ENCODE measurements at places on chromosomes 7 and 10.

DNA sequence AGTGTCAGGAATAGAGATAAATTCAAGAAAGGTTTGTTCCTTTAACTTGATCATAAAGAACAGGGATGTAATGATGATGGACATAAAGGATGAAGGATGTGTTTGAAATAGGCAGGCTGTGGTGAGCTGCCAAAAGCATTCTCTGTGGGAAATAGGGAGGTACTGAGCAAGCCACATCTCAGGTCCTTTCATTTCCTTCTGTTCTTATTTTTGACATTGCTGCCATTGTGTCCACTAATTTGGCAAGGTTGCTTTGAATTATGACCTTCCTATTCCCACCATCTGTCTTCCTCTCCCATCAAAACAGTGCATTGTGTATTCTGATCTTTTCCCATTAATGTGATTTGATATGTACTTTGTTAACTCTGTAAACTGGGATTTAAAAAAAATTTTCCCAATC is 9.4 kb downstream of the SCRN1 start:
- DNase-seq: no peak

DNA sequence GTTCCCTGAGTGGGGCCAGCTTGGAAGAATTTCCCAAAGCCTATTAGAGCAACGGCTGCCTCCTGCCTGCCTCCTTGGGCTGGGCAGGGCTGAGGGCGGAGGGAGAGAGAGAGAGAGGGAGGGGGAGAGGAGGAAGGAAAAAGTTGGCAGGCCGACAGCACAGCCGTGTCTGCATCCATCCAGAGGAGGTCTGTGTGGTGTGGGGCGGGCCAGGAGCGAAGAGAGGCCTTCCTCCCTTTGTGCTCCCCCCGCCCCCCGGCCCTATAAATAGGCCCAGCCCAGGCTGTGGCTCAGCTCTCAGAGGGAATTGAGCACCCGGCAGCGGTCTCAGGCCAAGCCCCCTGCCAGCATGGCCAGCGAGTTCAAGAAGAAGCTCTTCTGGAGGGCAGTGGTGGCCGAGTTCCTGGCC is at the start of gene AQP1:
TSS of gene AQP1 (plus strand) at position 293 of the 409 bp plus-strand sequence. CDS start at position 350, 57 bp downstream.
- no peak for DNase-seq

DNA sequence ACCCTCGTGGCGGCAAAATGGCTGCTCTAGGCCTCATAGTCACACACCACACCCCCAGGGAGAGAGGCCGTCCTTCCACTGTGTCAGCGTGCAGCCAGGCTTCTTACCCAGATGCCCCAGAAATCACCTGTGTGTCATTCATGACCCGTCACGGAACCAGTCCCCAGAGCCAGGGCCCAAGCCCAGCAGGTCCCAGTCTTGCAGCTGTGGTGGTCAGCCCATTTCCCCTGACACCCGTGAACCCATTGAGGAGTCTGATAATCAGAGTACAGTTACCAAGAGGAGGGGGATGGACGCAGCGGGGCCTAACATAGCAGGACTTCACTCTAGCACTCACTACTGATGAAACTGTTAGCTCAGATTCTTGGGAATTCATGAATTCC is 112.1 kb downstream of the ACTR3B start:
- DNase-seq: no peak

- DNase-seq: no peak
Observed at GRCh38 chr7:158130023-158130409, 457.6 kb downstream of the PTPRN2 start.

GRCh38 chr10:119449760-119450461 is 92.6 kb downstream of the RGS10 start:
- no peak for DNase-seq

DNA sequence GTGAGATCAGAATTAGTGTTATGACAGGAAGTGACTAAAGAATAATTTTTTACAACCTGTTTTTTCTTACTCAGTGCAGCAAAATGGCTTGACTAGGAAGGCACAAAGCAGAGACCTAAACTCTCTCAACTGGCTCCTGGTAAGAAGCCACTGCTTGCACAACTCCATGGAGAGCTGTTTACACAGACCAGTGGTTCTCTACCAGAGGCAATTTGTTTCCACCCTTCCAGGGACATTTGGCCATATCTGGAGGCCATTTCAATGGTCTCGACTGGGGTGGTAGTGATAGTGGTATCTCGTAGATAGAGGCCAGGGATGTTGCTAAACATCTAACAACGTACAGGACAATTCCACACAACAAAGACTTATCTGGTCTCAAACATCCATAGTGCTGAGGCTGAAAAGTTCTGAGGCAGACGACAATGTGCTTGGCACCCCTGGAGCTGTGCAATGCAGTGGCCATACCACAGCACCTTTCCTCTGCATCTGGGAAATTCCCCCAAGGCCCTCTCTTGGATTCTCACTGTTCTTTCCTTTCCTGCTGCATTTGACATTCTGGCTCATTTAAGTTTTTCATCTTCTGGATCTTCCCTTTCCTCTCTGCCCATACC is 105.4 kb upstream of the LAMB4 start:
- no peak for DNase-seq
